ENCODE measurements at places on chromosomes 12 and 14.

GRCh38 chr12:5073853-5074252, 30.2 kb downstream of the KCNA5 start:
- DNase-seq = peak; percentile 10

GRCh38 chr14:91920526-91920925, 27.0 kb downstream of the FBLN5 start:
- no peak for DNase-seq

DNA sequence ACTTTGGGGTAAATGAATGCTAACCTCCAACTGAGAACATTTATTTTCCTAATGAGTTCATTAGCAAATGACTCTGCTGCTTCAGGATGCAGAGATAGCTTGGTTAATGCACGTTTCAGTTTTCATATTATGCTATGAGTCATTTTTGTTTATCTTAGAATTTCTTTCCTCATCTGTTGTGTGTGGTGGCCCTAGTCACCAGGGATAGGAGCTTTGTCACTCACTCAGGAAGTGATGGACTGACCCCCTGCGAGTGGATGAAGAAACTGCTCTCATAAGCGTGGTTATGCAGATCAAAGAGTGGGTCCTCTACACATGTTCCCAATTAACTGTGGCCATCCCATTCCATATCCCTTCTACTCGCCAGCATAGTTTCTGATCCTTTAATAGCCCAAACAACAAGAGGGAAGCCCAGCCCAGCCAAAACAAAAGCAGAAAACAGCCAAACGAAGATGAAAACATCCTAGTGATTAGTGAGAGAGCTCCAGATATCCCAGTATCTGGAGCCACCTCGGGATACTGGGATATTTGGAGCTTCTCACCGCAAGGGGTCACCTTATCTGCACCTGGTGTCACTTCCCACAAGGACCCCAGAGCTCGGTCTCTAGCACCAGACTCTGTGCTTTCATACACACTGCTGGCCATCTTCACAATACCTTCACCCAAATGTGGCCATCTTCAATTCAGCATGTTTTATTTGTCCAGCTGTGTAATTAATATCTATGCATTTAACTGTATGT, 8.6 kb downstream of the TC2N start:
- DNase-seq = peak; percentile 25

DNA sequence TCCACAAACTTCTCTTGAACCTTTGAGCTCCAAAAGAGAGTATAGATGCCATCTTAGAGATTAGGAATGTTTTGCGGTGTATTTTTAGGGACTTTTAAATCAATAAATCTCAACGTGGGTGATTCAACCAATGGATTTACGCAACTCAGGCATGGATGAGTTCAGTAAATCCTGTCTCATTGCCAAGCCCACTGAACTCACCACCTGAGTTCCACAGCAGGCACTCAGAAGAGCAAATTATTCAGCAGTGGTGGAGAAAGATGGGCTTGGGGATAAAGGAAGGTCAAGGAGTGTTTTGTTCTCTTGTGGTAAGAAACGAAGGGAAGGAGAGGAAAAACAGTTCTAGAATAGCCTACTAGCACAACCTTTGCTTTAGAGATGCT, 68.7 kb upstream of the HMGA2 start:
- no peak for DNase-seq

DNA sequence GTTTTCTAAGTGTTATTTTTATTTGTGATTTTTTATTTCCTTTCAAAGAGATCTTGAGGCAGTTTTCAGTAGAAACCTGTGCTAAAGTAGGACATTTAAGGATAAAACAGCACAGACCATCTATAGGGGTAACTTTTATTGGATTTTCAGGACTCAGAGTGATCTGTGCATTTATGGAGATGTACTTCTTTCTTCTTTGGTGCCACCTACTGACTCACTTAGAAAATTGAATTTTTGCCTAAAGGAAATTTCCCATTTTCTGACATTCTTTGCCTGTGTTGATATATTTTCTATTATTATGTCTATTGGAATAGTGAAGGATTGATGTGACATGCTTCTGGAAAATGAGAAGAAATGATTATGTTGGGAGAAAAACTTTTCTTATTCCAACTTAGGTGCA, 113.0 kb downstream of the UNC79 start:
- no peak for DNase-seq

DNA sequence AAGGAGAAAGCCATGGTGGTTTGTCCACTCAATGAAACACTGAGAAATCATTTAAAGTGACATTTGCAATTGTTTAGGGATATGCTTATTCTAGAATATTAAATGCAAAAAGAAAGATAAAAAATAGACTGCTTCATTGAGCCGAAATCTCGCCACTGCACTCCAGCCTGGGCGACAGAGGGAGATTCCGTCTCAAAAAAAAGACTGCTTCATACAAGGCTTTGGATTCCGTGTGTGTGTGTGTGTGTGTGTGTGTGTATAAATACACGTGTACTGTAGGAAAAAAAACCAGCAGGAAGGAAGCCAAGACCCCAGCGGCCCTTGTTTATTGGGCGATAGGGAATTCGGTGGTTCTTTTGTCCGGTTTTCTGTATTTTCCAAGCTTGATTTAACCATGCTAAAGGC, 3.2 kb upstream of the ZNF839 start:
- DNase-seq = peak; percentile 43

DNA sequence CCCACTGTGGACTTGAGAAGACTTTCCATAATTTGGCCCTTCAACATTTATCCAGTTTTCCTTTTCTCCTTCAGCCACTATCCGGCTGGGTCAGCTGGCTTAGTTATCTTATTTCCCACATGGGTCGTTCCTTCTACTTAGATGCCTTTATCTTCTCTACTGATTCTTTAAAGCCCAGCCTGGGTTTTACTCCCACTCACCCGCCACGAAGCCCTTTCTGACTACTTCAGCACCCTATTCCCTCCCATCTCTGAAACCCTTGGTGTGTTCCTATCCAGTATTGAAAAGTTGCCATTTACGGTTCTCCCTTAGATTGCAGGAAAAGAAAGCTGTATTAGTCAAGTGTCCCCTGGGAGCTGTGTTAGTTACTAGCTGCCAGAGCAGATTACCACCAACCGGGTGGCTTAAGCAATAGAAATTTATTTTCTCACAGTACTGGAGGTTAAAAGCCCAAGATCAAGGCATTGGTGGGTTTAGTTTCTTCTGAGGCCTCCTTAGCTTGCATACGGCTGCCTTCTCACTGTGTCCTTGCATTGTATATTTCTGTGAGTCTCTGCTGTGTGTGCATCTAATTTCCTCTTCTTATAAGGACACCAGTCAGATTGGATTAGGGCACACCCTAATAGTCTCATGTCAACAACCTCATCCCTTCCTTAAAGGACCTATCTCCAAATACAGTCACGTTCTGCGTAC, 105.5 kb downstream of the GPATCH2L start:
- DNase-seq = no peak

DNA sequence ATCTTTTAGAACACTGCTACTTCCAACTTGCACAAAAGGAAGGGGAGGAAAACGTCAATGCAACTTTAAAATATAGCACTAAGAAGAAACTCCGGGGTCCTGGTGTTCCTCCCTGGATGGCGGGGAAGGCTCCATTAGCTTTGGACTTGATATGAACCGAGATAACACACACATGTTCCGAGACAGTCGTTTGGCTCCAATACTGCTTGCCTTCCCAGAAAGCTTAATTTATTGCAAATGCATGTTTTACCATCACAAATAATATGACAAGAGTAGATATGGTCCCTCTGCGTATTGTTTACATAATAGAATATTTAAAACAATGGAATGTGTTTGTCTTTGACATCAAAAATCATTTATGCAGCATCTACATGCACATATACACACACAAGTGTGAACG, 87.6 kb upstream of the CLMN start:
- DNase-seq = no peak

GRCh38 chr14:77158882-77159255, 17.3 kb upstream of the ZDHHC22 start:
- DNase-seq = no peak

DNA sequence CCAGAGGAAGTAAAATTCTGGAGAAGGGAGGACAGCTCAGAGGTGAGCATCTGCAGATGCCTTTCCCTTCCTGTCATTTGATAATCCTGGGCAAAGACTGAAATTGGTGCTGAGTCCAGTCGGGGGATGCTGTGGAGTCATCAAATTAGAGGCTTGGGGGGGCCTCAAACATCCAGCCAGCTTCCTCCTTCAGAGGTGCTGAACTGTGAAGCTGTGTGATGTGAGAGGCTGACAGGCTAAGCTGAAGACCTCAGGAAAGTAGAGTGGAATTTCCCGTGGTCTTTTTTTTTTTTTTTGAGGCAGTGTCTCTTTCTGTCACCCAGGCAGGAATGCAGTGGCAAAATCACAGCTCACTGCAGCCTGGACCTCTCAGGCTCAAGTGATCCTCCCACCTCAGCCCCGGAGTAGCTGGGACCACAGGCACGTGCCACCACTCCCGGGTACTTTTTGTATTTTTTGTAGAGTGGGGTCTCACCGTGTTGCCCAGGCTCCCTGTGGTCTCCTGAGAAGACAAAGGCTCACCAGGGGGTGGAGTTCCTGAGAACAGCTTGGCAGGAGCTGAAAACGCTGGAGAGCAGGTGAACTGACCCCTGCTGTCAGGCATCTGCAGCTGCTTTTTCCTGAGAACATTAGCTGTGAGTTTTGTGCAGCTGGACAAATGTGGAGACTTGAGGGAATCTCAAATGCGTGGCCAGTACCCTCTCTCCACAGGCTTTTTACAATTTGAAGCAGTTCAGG, 6.1 kb upstream of the TCL1B start:
- DNase-seq = no peak

- peak; percentile 36 for DNase-seq
Observed at GRCh38 chr14:76782885-76783566, 21.8 kb downstream of the VASH1 start.

DNA sequence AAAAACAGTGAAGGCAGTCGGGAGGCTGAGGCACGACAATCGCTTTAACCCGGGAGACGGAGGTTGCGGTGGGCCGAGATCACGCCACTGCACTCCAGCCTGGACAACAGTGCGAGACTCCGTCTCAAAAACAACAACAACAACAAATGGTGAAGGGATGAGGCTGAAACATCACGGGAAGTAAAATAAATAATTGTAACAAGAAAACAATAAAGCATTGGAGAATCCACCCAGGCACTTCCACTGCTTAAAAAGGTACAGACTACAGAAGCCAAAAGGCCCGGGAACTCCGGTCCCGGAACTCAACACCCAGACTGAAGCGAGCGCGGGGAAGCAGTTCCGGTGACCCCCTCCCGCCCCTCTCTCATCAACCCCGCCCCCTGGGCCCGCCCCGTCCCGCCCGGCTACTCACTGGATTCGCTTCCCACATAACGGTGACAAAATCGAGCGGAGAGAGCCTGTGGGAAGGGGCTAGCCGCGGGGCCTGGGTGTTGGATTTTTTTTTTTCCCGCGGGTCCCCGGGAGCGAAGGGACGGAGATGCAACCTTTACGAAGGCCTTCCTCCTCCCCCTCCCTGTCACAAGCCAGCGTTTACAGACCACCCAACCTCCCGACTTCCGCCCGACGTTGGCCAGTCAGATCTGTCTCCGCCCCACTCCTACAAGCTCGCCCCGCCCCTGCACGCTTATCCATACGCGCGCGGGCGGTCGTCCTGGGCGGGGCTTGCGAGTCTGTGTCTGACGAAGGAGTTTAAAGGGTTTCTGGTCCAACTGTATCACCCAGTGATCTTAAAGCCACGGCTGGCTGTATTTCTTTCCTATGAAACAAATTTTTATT, at the start of gene PARP11:
PARP11 (minus strand) TSS at position 600 of the 837 bp plus-strand sequence; CDS start at position 430, 170 bp downstream.
- peak; percentile 99 for DNase-seq

- DNase-seq = no peak
Observed at GRCh38 chr14:90400904-90401561, 4.2 kb downstream of the CALM1 start.

DNA sequence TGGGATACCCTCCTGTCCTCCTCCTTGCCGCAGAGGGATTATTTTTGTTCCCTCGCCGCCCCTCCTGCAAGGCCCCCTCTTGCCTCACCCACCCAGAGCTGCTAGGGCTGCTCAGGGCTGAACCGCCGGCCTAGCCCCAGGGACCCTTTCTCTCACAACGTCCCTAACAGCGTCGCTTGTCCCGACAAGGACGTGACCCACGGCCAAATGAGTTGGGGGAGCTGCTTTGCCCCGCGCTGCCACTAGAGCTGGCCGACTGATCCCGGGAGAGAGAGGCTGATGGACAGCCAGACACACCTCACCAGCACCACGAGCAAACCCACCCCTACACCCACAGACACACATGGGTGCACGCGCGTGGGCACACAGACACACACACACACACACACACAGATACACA, 154.6 kb upstream of the ALG10B start:
- DNase-seq = no peak

- DNase-seq = no peak
Observed at GRCh38 chr14:89164168-89165073, 252.6 kb downstream of the FOXN3 start.

DNA sequence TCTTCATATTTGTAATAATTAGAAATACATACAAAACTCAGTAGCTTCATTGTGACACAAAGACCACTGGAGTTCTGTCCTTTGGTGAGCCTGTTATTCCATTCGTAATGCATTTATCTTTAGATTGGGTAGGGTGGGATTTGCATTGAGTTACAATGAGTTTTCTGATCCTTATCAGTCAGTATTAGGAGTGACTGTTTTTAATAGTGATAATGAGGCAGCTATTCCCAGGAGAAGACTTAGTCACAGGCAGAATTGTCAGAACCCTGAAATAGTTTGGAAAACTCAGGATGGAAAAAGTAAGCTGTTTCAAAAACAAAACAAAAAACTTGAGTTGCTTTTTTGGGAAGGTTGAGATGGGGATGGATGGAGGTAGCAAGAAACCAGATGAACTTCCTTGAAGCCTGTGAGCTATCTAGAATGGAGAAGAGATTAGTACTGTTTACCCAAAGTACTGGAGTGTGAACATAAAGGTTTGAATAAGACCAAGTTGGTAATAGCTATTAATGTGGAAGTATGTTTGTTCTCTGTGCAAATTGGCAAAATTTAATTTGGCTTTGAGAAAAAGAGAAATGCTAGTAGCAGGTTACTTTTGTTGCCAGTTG, 38.6 kb downstream of the FBXO34 start:
- no peak for DNase-seq

DNA sequence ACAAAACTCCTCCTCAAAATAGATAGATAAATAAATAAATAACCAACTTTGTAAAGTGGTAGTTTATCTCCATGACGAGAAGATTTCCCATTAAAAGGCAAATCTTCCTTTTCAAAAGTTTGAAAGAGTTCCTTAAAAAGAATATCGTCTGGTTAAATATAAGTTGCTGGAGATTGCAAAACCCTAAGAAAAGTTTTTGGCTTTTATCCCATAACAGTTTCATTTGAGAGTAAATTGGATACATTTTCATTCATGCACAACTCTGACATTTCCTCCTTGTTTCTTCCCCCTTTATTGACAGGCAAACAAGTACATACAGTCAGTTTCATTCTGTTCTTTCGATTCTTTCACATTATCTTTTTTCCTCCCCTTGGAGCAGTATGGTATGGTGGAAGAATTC, 45.4 kb upstream of the BTG1 start:
- no peak for DNase-seq

- DNase-seq = no peak
Observed at GRCh38 chr12:98438656-98439230, 76.6 kb upstream of the TMPO start.

GRCh38 chr12:129670256-129670920, 233.4 kb downstream of the TMEM132D start:
- no peak for DNase-seq

Data from activated CD4-positive, alpha-beta T cell treated with anti-CD3 and anti-CD28 coated beads for 48 hours (primary cell).